ENCODE measurements at places on chromosomes 13 and 19. TPM values are rescaled to one million over a fixed set of nuclear protein-coding genes. Genes with fewer than 3 reads are reported as not detected.

MYO16 gene
- 1.6 TPM for polyA plus RNA-seq

CALR3 gene
- not detected for polyA plus RNA-seq

MYBPC2 gene
- polyA plus RNA-seq, result 0.06 TPM

ANGPTL8 gene
- 1.3 TPM for polyA plus RNA-seq

TMIGD2 gene
- 0.22 TPM for polyA plus RNA-seq

MYADM gene
- 98.4 TPM for polyA plus RNA-seq

PSG7 gene
- polyA plus RNA-seq, result not detected

C19orf85 gene
- polyA plus RNA-seq, result not detected

FFAR2 gene
- polyA plus RNA-seq, result 0.55 TPM

KLK13 gene
- polyA plus RNA-seq, result 0.16 TPM

ZNF135 gene
- polyA plus RNA-seq, result 28.2 TPM

ZNF350 gene
- polyA plus RNA-seq, result 19.7 TPM

CFAP97D2 gene
- polyA plus RNA-seq, result 1.0 TPM

PNMA8C gene
- 0.24 TPM for polyA plus RNA-seq

ALOX5AP gene
- polyA plus RNA-seq, result 4.9 TPM

PGLYRP1 gene
- polyA plus RNA-seq, result 0.31 TPM
